ENCODE measurements at places on chromosomes 5 and 9.

- DNase-seq: no peak
These were observed 92.3 kb upstream of the MARCHF11 start for GRCh38 chr5:16271851-16272250.

DNA sequence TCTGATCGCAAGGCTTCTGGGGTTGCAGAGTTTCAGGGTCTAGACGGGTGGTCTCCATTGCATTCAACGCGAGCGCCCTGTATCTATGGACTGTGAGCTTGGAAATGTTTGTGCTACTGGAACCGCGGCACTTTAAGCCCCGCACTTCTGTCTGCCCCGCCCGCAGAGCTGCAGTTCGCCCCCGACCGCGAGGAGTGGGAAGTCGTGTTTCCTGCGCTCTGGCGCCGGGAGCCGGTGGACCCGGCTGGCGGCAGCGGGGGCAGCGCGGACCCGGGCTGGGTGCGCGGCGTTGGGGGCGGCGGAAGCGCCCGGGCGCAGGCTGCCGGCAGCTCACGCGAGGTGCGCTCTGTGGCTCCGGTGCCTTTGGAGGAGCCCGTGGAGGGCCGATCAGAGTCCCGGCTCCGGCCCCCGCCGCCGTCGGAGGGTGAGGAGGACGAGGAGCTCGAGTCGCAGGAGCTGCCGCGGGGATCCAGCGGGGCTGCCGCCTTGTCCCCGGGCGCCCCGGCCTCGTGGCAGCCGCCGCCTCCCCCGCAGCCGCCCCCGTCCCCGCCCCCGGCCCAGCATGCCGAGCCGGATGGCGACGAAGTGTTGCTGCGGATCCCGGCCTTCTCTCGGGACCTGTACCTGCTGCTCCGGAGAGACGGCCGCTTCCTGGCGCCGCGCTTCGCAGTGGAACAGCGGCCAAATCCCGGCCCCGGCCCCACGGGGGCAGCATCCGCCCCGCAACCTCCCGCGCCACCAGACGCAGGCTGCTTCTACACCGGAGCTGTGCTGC, 1.0 kb downstream of the ADAMTS19 start:
- DNase-seq: no peak

GRCh38 chr5:50738864-50739263, 72.4 kb downstream of the PARP8 start:
- DNase-seq: no peak

GRCh38 chr5:151757233-151758140, 944 bp downstream of the ATOX1 start:
- no peak for DNase-seq

GRCh38 chr5:103427326-103427725, 135.3 kb downstream of the NUDT12 start:
- no peak for DNase-seq

DNA sequence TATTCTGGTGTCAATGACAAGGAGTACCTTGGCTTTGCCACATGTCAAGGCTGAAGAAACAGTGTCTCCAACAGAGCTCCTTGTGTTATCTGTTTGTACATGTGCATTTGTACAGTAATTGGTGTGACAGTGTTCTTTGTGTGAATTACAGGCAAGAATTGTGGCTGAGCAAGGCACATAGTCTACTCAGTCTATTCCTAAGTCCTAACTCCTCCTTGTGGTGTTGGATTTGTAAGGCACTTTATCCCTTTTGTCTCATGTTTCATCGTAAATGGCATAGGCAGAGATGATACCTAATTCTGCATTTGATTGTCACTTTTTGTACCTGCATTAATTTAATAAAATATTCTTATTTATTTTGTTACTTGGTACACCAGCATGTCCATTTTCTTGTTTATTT, 19.8 kb downstream of the CD274 start:
- no peak for DNase-seq

GRCh38 chr5:159963935-159964334, 45.0 kb upstream of the TTC1 start:
- DNase-seq: no peak

- DNase-seq: no peak
These were observed 34.7 kb upstream of the ICE1 start for GRCh38 chr5:5387777-5388176.

DNA sequence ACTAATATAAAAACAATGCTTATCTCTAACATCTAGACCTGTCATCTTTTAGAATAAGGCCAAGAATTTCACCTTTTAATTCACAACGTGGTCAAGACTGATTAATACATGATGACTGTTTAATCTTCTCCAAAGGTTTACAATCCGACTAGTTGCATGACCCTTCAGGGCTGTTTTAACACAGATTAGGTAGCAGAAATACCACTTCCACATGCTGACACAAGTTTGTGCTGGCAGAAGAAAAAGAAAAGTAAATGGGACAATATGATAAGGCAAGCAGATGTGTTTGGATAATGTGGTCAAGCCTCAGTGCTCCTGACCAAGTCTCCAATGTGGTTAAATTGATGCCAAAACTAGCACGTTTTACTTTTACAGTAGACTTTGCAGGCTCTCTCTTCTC, 31.1 kb downstream of the SEMA6A start:
- no peak for DNase-seq

- DNase-seq: no peak
These were observed 61.1 kb downstream of the TMOD1 start for GRCh38 chr9:97562542-97562941.

DNA sequence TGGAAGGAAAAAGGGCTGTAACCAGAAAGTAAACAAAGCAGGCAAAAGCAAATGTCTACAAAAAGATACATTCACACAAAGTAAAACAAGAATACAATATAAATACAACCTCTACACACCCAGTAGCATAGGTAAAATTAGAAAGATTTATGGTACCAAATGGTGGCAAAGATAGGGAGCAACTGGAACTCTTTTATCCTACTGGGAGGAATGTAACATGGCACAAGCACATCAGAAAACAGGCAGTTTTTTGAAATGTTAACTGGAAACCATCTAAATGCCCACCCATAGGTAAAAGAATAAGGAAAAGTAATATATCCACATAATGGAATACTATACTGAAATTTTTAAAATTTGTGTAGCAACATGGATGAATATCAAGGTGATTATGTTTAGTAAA, 8.7 kb upstream of the ARL14EPL start:
- DNase-seq: no peak

DNA sequence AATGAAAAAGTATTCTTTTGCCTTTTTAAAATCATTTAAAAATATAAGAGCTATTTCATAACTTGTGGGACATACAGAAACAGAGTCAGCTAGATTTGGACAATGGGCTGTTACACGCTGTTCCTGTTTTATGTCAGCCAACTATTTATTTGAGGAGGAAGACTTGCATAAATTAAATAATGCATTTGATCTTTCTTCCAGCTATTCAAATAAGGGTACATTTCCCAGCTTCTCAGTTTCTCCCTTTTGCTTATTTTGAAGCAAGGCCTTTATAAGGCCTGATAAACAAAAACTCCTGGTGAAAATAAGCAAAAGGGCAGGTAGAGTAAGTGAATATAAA, 6.5 kb downstream of the STOM start:
- DNase-seq: no peak

GRCh38 chr5:31854181-31855133, 215.5 kb downstream of the PDZD2 start:
- DNase-seq: no peak

- no peak for DNase-seq
These were observed 137.1 kb downstream of the KCNIP1 start for GRCh38 chr5:170640731-170641588.

- no peak for DNase-seq
These were observed 85.0 kb upstream of the IRX4 start for GRCh38 chr5:1967736-1968135.

GRCh38 chr9:107759009-107759822, 269.6 kb upstream of the KLF4 start:
- DNase-seq: no peak

DNA sequence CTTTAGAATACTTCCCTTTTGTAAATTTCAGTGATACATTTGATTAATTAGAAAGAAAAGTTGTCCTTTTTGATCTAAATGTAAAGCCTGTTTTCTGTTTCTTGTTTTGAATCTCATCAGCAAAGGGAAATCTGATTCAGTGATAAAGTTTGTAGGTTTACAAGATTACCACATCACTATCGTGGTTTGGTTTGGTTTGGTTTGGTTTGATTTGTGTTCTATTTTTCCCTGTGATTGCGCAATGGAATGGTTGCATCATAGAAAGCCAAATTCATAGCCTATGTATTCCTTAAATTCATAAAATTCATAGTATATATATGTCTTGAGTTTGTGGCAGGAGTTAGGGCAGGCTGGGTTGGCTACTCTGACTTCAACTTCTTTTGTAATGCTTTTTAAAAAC, 15.2 kb downstream of the SRFBP1 start:
- no peak for DNase-seq

- no peak for DNase-seq
These were observed 45.4 kb downstream of the HABP4 start for GRCh38 chr9:96495341-96495740.

DNA sequence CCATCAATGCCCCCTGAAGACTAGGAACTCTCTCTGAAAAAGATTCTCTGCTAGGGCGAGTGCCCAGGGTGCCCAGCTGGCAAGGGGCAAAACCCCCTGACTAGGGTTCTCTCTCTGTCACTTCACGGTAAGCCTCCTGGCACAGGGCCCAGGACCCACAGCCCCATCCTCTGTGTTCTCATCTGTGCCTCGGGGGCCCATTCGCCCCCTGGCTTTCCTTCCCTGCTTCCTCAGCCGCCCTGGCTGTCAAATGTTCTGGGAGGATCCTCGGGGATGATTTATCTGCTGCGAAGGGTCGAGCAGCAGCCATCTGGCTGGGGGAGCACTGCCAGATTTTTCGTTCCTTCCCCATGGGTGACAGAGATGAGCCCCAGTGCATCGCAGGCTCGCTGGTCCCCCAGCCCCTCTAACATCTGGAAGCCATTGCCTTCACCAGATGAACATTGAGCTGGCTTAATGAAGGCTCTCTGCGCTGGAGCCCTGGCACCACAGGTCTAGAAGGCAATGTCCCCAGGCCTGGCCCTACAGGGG, 24.2 kb downstream of the HMCN2 start:
- DNase-seq: no peak

- DNase-seq: no peak
These were observed 116.5 kb downstream of the SLC1A3 start for GRCh38 chr5:36722900-36723299.

DNA sequence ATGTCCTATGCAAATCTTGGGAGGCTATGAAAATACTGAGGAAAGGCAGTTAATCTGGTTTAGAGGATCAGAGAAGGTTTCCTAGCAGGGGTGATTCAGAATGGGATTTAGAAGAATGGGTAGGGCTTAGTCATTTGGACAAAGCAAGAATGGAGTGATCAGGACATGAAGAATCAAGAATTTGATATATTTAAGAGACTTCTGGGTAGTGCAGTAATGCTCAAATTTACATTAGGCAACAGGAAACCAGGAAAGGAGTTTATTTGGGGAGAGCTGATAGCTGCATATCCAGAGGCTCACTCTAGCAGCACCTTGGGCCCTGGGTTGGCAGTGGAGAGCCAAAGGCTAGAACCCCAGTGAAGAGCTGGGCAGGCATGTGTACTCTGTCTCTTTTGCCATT, 78.9 kb upstream of the PAPPA start:
- no peak for DNase-seq

- DNase-seq: no peak
These were observed 31.9 kb downstream of the BARHL1 start for GRCh38 chr9:132614324-132614723.

- DNase-seq: no peak
These were observed 41.8 kb downstream of the FYB1 start for GRCh38 chr5:39177631-39177964.

DNA sequence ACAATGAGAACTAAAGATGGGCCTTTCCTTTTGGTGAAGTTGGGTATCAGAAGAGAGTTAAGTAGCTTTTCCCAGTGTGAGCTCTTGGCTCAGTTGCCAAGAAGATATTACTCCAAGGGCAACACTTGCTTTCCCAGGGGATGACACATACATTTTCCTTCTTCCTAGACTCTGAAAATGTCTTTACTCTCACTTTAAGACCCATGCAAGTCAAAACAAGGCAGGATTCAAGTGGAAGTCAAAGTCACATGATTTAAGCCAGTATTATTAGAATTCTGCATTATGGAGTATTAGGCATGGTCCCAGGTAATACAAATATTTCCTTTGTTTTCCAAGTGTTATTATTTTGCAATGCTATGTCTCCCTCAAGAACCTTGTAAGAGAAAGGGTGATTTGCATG, 175.1 kb downstream of the PPP2R2B start:
- DNase-seq: no peak

DNA sequence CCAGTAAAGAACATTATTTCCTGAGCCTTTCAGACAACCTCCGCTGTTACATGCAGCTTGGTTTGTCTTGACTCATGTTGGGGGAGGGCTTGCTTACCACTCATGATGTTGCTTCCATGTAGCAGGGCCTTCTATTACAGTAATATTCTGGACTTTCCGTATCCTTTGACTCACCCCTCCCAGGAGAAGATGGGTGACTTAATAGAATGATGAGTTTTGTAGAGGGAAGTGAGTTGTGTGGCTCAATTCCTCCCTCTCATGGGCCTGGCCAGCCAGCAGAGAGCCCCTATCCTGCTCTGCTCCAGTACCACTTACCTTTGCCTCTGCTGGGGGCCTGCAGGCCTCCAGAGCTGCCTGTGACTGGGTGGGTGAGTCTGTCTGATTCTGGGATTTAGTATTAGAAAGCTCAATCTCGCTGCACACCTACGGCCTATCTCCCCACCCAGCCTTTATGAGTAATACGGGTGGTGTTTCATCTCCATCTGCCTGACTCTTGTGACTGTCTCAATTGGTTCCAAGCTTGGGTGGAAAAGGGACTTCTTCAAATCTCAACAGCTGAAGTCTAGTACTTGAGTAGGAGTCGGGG, 52.6 kb upstream of the KLF9 start:
- no peak for DNase-seq

GRCh38 chr9:130498918-130499698, 54.3 kb downstream of the ASS1 start:
- DNase-seq: no peak

GRCh38 chr5:34735491-34736426, 79.6 kb downstream of the RAI14 start:
- DNase-seq: no peak

DNA sequence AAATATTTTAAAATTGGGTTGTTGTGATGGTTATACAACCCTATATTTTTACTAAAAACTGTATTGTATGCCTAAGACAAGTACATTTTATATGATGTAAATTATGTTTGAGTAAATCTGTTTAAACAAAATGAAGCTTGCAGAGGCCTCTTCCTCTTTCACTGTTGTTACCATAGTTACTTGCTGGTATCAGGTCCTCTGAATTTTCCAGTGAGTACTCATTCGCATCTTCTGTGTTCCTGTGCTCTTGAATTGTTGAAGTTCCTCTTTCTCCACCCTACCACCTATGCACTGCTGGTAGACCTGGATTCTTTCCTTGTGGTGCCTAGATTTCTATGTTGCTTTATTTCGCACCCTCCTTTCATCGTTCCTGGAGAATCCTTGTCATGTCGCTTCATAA, 938.5 kb upstream of the ACO1 start:
- DNase-seq: no peak

GRCh38 chr5:138243794-138244193, 30.6 kb downstream of the GFRA3 start:
- DNase-seq: no peak

DNA sequence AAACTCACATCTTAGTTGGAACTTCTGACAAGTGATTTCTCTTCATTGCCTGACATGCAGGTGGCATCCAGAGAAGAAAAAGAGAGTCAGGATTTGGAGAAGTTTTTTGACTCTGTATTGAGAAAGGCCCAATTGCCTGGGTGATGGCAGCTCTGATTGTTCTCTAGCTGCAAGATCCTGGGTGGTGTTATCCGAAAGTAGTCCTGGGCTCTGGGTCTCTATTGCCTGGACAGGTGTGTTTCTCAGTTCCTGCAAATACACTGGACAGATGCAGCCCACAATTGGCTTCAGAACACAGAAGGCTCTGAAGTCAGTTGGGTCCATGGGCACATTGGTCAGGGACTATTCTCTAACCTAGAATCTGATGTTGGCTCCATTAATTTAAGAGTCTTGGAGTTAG, 67.4 kb downstream of the RGS3 start:
- DNase-seq: no peak
